ENCODE measurements at places on chromosomes 5 and 9.

GRCh38 chr5:133927300-133928180 lies 40.9 kb downstream of the C5orf15 start:
- DNase-seq: no peak

GRCh38 chr9:101569741-101570501 lies 24.8 kb downstream of the PPP3R2 start:
- peak; percentile 56 for DNase-seq

DNA sequence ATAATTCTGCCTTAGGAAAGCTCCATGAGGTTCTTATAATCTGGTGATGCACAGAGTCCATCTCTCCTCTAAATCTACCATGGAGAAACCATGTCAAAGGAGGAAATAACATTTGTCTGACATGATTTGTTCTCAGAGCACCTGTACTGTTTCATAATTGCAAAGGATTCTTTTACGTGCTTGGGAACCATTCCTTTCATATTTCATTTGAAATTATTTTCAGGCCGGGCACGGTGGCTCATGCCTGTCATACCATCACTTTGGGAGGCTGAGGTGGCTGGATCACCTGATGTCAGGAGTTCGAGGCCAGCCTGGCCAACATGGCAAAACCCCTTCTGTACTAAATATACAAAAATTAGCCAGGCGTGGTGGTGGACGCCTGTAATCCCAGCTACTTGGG lies 65.4 kb downstream of the UGCG start:
- no peak for DNase-seq

DNA sequence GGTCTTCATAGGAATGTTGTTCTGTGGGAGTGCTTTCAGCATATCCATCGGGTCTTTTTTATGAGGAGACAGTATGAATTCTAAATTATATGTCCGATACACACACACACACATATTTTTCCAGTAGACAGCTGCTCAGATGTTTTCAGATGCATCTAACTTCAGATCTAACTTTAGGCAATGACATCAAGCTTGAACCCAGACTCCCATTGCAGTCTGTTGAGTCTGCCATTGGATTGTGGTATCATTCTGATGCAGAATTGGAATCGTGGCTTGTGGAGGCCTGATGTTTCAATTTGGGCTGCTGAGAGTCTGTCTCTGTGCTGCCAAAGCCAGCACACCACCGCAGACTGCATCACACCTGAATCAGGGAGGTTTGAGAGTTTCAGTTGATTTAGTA lies 376.4 kb downstream of the OSTF1 start:
- no peak for DNase-seq

- DNase-seq: no peak
Measured at GRCh38 chr5:156356238-156356637, 29.3 kb downstream of the SGCD start.

GRCh38 chr9:95760791-95761190 lies 114.7 kb upstream of the ERCC6L2 start:
- DNase-seq: no peak

DNA sequence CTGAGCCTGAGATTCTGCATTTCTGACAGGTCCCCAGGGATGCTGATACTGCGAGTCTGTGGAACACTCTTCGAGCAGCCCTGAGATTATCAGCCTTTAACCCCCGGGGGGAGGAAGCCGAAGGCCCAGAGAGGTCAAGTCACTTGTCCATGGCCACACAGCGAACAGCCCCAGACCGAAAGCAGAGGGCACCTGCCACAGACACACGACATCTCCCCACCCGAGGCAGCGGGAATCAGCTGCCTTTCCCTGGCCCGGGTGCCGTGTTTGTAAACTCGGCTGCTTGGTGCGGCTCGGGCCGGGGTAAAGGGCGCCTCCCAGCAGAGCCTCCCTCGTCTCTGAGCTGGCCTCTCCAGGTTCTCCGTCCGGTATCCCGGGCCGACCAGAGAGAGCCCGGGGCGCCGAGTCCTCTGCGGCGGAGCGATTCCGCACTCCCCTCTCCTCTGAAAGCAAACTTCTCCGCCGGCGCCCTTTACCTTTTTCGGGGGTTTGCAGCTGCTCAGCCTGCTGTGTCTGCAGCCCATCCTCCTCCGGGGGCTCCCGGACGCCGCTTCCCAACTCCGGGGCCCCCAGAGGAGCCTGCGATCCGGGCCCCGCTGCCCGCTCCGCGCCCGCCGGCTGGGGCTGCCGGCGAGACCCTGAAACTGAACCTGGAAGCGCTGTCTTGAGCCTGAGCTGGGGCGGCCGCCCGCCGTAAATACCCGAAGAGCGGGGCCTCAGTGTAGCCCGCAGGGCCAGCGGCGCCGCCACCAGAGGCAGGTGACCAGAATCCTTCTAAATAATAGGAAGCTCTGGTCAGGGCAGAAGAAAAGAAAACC lies at the start of gene CCDC69:
Gene CCDC69 (minus strand): TSS at position 646 of the 818 bp plus-strand sequence. CDS start 122 bp downstream, at position 524.
- DNase-seq: peak; percentile 59

GRCh38 chr5:67528953-67529352 lies 332.4 kb upstream of the CD180 start:
- no peak for DNase-seq

GRCh38 chr9:98869866-98870265 lies 62.4 kb downstream of the GALNT12 start:
- no peak for DNase-seq

GRCh38 chr9:5402217-5402616 lies 35.5 kb downstream of the PLGRKT start:
- DNase-seq: no peak

- no peak for DNase-seq
Measured at GRCh38 chr5:118430076-118430475, 558.3 kb downstream of the DTWD2 start.

DNA sequence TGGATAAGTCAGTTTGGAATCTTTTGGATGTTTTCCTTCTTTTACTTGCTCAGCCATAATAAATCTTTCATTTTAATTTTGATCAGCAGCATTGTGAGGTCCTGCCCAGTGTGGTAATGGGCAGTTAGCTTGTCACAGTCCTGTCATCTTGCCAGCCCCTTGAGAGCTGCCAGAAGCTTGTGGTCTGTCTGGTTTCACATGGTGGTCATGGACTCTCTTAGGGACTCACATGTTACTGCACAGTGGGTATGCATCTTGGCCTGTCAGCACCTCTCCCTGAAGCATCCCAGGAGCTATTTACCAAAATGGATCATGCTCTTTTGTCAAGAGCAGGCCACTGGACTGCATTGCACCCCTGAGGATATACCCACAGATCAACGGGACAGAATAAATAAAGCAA lies 60.3 kb downstream of the DAPK1 start:
- DNase-seq: no peak

- no peak for DNase-seq
Measured at GRCh38 chr5:172849606-172850453, 15.8 kb downstream of the ERGIC1 start.
